ENCODE measurements at places on chromosomes 1 and 21. TPM values are rescaled to one million over a fixed set of nuclear protein-coding genes. Genes with fewer than 3 reads are reported as not detected.

DNA sequence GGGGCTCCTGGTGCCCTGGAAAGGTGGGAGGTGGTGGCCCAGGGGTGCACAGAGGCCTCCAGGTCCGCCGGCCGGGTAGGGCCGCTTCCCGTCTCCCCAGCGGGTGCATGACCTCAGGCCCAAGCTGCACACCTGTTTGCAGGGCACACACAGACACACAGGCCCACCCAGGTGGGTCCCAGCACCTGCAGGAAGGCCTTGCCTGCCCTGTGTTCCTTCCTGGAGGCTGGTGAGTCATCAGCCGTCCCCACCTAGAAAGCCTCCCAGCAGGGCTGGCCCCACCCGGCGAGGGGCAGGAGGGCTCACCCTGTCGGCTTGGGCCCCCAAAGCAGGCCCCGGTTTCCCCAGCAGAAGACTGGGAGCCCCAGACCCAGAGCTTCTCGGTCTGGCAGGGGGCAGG is 23.6 kb upstream of the TTLL10 start:
- peaks cover 10% of the 10 kb centered on the region for H3K27me3 ChIP-seq
- no peak overlapping the region for H3K4me3 ChIP-seq
- no peak for DNase-seq
- H3K4me1 ChIP-seq = no peaks in the 10 kb centered on the region

DNA sequence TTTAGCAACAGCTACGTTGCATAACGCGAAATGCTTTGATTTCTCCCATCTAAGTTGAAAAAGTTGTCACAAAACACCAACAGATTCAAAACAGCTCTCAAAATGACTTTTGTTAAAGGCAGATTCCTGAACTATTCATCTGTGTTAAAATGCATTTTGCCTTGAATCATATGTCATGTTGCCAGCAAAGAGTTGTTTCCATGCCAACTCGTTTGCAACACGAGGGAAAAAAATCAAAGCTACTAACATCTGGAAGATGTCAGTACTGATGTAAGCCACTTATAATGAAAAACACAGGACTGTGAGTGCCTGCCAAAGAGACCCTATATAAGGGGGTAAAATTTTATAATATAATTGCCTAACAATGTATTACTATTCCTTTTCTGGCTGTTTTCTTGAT is 182.7 kb upstream of the PTBP2 start:
- no peak for DNase-seq
- H3K27ac ChIP-seq = no peak overlapping the region
- H3K4me1 ChIP-seq = peaks cover 4% of the 10 kb centered on the region
- H3K27me3 ChIP-seq = no peaks in the 10 kb centered on the region
- H3K4me3 ChIP-seq = no peak overlapping the region

ACTL8 gene
- total RNA-seq = not detected

GPATCH2 gene
- 31.4 TPM for total RNA-seq
